Daoy (cell line): ENCODE measurements at places on chromosomes 7 and 10.

DNA sequence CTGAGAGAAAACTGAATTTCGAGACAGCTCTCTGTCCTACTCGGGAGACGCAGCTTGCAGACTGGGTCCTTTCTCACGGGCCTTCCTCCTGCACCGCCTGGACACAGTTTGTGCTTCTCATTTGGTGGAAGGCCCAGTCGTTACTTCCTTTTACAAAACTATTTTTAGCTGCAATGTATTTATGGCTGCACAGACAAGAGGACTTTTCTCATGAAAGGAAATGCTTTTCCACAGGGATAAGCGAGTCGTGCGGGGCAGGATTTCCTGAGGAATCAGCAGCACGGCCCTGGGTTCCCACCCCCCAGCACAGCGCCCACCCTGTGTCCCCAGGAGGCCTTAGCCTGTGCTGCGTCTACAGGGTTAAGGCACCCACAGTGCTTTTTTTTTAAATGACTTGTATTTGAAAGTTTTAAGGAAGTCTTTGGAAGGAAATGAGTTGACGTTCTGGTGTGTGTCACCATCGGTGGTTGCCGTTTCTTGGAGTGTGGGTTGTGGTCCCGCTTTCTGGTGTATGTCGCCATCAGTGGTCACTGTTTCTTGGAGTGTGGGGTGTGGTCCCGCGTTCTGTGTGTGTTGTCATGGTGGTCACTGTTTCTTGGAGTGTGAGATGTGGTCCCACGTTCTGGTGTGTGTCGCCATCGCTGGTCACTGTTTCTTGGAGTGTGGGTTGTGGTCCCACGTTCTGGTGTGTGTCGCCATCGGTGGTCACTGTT is 50.9 kb downstream of the INPP5A start:
- DNase-seq = no peak

- DNase-seq = no peak
Measured at GRCh38 chr10:7310076-7310475, 100.8 kb downstream of the SFMBT2 start.

GRCh38 chr7:46150202-46150601 is 229.1 kb upstream of the IGFBP3 start:
- DNase-seq = no peak

- peak; percentile 63 for DNase-seq
Measured at GRCh38 chr10:46255801-46256747, 30.7 kb upstream of the ANTXRL start.

DNA sequence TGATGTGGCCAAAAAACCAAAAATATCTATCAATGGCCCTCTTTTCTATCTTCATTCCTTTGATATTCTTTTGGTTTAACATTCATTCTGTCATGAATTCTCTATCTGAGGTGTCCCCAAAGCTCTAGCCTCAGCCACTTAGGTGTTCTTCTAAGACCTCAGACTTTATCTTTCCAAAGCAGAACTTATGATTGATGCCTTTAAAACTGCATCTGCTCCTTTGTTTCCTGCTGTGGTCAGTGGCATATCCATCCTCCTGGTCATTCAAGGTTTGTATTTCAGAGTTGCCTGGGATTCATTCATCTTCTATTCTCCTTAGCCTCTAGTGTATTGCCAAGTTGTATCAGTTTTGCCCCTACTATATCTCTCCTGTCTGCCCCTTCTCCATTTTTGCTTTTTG is 30.6 kb downstream of the FHIP2A start:
- no peak for DNase-seq
